ENCODE measurements at places on chromosomes 7 and 10. TPM values are rescaled to one million over a fixed set of nuclear protein-coding genes. Genes with fewer than 3 reads are reported as not detected.

GRCh38 chr7:82542665-82543064 lies 99.1 kb upstream of the CACNA2D1 start:
- DNase-seq: no peak

DNA sequence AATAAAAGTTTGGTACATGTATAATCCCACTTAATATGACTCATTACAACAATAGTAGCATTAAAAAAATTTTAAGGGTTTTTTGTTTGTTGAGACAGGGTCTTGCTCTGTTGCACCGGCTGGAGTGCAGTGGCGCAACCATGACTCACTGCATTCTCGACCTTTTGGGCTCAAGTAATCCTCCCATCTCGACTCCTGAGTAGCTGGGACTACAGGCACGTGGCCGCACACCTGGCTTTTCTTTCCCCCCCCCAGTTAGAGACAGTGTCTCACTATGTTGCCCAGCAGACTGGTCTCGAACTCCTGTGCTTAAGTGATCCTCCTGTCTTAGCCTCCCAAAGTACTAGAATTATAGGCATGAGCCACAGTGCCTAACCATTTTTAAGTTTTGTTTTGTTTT lies 40.7 kb downstream of the KMT2C start:
- no peak for DNase-seq

- no peak for DNase-seq
These were observed 88.1 kb upstream of the RSU1 start for GRCh38 chr10:16905320-16905719.

- DNase-seq: no peak
These were observed 50.6 kb upstream of the DPYSL4 start for GRCh38 chr10:132136097-132136521.

DNA sequence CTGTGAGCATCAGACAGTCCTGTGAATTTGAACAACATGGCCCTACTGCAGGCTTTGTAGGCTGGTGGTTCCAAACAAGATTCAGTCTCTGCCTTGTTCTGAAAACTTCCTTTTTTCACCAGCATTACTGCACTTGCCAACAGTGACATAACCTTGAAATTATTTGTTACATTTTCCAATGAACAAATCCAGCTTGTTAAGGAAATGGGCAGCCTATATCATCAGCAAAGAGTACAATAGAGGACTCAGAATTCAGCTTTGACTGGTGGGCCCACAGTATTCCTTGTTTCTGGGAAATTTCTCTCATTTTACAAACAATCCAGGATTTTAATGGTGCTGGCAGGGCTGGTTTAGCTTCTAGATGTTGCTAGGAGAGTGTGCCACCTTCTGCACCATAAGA lies 703.7 kb upstream of the FZD8 start:
- DNase-seq: no peak

GRCh38 chr7:40772096-40772495 lies 637.3 kb downstream of the SUGCT start:
- DNase-seq: no peak

The TAS2R3 gene
- 2.0 TPM for total RNA-seq

The ZNF467 gene
- total RNA-seq: 6.6 TPM

The MRLN gene
- not detected for total RNA-seq

The HELLS gene
- total RNA-seq: 64.4 TPM

DNA sequence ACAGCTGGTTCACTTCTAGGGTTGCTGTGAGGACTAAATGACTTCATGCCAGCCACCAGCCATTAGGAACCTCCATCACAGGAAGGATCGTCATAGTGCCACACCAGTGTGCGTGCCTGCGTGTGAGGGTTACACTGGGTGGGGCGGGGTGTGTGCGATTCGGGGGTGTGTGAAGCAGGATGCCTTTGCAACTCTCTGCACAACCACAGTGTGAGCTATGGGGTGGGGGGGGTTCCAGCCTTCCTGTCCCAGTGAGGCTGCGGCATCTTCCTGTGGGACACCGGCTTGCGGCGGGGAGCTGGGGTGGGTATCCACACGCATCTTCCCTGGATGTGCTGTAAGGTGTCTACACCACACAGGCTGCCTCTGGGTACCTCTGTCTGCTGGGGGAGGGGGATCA lies 6.9 kb upstream of the ELFN1 start:
- DNase-seq: no peak

DNA sequence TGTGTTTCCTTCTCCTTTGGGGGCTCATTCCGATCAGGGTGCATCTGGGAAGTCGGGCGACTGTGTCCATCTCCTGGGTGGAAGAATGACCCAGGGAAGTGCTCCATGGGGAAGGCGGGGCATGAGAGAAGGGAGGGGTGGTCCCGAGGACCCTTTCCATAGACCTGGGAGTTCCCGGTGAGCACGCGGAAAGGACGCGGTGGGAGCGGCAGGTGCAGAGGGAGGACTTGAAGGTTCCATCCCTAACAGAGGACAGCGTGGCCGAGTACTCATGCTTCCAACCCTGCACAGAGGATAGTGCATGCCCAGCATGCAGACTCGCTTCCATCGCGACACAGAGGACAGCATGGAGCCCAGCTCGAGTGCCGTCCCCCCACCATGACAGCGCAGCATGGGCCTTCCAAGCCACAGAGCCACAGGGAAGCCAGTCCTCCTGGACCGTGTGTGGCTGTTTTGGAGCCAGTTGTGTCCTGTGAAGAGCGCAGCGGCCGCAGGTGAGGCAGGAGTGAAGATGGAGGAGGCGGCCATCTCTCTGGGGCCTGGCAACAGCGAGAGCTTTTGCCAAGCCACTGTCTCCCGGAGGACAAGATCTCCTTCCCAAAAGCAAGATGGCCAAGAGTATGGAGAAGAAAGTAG lies 281.4 kb downstream of the DNAJB6 start:
- no peak for DNase-seq

GRCh38 chr10:10865913-10866312 lies 151.8 kb upstream of the CELF2 start:
- no peak for DNase-seq

DNA sequence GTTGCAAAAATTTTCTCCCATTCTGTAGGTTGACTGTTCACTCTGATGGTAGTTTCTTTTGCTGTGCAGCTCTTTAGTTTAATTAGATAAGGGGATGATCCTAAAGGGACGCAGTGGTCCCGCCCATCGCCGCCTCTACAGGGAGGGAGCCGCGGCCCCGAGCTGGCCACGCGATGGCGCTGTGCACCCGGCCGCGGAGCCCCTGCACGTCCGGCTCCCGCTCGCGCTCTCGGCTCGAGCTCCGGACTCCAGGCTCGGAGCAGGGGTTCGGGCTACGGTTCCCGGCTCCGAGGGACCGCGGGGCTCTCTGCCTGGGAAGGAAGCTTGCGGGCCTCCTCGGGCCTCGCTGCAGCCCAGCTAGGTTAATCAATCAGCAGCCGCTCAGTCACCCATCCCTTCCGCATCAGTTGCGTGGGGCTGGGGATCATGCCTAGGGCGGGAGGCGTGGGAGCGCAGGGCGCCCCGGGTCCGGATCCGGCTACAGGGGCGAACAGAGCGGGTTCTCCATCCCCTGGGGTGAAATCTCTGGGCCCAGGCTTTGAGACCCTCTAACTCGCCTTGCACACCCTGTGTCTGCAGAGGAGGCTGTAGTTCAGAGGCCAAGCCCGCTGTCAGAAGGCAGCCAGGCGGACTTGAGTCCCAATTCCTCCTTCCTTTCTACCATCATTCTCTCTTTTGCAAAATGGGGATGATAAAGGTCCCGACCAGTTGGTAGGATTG lies 97.9 kb downstream of the WDR11 start:
- no peak for DNase-seq

DNA sequence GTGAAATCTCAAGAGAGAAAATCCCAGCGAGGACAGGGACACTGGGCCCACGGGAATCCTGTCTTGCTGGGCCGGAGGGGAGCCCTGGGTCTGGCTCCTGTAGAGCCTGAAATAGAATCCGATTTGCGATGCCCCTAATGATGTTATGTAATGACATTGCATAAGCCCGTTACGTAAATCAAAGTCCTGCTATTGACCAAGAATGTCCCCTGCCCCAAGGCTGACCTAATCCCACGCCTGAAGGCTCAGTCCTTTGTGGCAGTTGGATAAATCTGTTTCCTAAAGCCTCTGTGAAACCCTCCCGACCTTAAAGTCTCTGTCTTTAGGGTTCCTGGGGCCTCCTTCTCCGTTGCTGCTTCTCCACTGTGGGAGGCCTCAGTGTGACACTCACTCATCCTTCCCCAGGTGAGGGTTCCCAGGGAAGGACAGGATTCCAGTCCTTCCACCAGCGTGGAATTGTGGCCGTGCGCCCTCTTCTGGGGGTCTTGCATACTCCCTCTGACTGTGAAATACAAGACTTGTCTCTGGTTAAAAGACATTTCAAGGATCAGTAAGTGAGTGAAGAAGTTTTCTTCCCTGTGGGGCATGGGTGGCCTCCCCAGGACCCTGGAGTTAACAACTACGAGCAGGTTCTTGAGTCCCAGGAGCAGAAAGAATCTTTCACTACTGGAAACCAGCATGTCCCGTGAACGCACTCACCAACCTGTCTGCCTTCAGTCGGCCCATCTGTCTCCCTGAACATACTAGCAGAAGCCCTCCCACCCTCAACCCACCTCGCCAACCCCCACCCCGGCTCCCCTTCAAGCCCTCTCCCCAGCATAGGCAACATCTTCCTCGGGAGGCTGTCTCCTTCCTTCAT lies 19.8 kb downstream of the ZNF467 start:
- peak; percentile 66 for DNase-seq

DNA sequence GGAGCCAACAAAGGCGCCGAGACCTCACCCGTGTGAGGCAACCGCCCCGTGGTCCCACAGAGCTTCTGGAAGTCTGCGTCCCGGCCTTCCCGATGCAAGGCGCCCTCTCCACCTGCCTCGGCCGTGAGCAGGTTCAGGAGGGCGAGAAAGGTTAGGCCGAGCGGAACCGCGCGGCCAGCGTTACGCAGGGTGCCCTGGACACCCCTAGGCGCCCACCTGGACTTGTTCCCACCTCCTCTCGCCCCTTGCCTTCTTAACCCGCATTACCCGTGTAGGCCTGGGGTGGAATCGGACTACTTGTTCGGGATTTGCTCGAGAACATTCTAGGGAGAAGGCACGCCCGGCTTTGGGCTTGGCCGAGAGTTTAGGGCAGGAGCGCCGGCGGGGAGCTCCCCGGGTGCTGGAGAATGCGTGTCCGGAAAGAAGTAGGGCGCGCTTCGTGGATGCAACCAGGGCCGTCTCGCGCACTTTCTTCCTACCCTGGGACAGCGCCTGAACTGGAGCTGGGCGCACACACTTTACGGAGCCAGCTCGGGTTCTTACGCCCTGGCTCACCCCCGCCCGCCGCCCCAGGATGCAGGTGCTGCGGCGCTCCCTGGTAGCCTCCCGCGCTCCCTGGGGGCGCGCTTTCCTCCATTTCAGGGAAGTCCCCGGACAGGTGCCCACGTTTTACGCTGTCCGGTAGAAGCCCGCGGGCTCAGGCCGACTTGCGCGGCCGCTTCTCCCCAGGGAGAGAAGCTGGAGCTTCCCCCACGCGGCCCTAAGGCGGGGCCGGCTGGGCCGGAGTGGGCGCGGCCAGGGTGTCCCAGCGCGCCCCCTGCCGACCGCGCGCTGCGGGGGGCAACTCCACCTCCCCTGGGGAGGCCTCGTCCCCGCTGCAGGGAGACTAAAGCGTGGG lies 74.5 kb downstream of the INSIG1 start:
- no peak for DNase-seq

The DENND2A gene
- total RNA-seq: 4.2 TPM

The UTF1 gene
- total RNA-seq: not detected

DNA sequence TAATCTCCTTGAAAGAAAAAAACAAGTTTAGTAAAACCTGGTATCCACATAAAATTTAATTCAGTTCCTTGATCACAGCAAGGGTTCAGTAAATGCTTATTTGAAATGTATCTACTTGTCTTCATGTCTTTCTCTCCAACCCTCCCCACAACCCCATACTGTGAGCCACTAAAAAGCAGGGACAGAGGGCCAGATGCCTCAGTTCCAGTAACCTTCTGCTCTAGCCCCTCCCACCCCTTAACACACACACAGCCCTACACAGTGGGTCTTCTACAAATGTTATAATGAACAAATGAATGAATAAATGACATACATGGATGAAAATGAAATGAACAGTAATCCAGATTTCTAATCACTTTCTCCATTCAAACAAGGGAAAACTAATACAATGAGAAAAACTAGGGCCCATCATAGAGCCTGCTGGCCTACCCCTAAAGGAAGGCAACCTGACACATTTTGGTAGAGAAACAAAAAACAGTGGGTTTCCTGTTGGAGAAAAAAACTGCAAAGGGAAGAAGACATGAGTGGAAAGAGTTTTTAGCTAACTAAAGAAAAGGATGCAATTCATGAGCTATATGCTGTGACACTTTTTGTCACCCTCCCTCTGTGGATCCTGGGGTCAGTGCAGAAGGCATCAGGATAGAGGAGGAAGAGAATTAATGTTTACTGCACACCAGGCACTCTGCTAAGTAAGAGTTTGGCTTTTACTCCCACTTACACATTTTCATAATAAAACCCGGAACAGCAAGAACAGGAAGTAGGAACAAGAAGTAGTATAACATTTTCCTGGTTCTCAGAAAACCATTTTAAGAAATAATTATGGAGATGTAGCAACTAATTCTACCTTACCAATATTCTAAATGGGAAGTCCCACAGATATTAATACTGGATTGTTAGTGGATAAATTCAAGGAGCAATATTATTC lies 38.1 kb downstream of the ELMO1 start:
- no peak for DNase-seq

GRCh38 chr10:30758338-30758737 lies 128.8 kb upstream of the LYZL2 start:
- no peak for DNase-seq

GRCh38 chr10:104804880-104805279 lies 163.8 kb downstream of the SORCS3 start:
- DNase-seq: no peak

The EN2 gene
- total RNA-seq: not detected

- DNase-seq: no peak
These were observed 83.4 kb downstream of the ZRANB1 start for GRCh38 chr10:125025341-125025740.

DNA sequence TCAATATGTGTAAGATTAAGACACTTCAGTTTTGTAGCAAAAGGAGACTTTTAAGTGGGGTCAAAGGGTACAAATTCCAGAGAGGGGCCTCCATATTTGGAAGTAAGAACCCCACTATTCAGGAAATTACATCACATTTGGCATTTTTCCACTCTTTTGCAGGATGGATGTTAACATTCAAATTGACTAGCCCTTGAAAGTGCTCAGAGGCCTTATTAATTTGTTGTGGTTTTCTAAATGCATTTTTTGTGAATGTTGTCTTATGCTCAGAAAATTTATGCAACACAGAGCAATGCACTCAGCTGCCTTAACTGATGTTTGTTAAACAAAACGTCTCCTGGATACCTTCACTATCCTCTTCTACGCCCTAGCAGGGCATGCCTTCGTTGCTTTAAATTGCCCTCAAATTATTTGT lies 50.9 kb upstream of the PDLIM1 start:
- no peak for DNase-seq
